ENCODE measurements at places on chromosomes 7 and 10. TPM values are rescaled to one million over a fixed set of nuclear protein-coding genes. Genes with fewer than 3 reads are reported as not detected.

The GDF2 gene
- polyA plus RNA-seq, result not detected

The ZNF488 gene
- 1.1 TPM for polyA plus RNA-seq

The PPP1R3C gene
- polyA plus RNA-seq, result 48.9 TPM

The NSUN6 gene
- 18.3 TPM for polyA plus RNA-seq
